ENCODE measurements at places on chromosomes 6 and 20.
A peak's percentile ranks its signal among the peaks of the same experiment; 100 is the strongest.

DNA sequence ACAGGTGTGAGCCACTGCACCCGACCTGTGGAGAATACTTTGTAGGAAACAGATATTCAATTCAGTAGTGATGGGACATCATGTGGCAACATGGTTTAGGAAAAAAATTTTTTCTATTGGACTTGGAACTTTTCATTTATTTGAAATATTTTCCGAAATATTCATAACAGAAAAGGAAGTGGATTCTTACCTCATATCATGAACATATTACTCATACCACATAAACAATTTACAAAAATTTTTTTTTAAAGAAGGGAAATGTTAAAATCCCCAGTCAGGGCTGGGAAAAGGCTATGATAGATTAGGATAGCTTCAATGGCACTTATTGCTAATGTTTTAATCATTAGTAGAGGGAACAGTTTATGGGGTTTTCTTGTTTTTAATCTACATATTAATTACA is 6.8 kb upstream of the ALDH8A1 start:
- no peak for DNase-seq

- peak; percentile 43 for DNase-seq
Measured at GRCh38 chr6:106117579-106117978, 31.4 kb downstream of the PRDM1 start.

DNA sequence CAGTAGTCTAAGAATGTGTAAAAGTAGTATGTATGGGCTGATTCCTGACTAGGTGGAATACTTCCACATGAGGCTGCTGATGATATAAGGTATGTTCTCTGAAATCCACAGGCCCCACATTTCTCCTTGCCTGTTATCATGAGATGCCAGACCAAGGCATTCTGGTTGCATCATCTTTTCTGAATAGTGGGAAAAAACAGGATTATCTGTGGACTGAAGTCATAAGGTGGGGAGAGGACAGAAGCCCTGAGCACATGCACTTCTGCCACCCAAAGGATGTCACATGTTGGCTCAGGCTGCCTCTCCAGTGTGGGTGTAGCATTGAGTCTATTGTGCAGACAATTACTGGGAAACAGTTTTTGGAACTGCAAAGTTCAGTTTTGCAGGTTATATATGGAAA is 184.5 kb upstream of the RAB32 start:
- no peak for DNase-seq

GRCh38 chr6:16331384-16332174 is 93.2 kb downstream of the GMPR start:
- DNase-seq = peak; percentile 16

- DNase-seq = no peak
Measured at GRCh38 chr20:6632187-6632586, 135.3 kb upstream of the BMP2 start.

- DNase-seq = no peak
Measured at GRCh38 chr6:52890018-52890417, 19.5 kb downstream of the GSTA3 start.

- no peak for DNase-seq
Measured at GRCh38 chr20:63745961-63746731, 6.6 kb downstream of the SLC2A4RG start.

- no peak for DNase-seq
Measured at GRCh38 chr20:9789131-9789530, 49.7 kb downstream of the PAK5 start.

GRCh38 chr20:59177266-59178250 is 13.9 kb downstream of the ZNF831 start:
- no peak for DNase-seq

DNA sequence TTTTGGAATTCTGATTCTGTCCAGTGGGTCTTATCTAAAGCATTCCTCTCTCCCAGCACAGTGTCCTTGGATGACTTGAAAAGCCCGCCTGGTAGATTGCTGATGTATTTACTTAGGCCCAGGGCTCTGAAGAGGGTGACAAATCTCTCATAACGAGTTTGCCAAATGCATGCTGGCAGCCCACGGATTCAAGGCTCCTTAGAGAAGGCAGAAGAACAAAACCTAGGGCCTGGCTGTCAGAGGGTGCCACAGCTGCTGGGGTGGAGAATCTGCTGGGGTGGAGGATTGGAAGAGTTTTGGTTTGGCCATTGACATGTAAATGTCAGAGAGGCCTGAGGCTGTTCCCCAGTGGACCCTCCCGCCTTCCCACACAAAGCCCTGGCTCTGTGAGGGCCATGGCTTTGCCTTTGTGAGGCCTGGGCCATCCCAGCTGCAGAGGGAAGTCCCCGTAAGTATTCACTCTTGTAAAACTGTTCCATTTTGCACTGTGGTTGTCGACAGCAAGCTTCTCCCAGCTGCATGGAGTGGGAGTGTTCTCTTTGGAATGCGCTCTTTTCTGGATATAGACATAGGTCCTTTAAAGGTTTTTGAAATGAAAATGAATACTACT is 50.3 kb downstream of the ANKRD6 start:
- no peak for DNase-seq

DNA sequence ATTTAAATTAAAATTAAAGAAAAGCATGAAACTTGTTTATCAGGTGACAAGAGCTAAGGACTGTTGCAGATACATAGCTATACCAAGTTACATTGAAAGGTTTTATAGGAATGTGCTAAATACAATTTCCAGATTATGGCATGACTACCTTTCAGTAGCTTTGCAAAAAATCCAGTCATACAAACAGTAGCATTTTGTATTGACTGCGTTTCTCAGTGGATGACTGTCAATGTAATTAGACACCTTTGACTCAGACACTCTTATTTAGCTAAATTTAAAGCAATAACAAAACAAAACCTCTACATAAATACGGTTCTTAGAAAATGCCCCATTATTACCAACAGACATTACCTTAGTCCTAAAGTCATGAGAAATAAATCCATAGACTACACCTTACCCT is 275.8 kb upstream of the RUNX2 start:
- DNase-seq = no peak

- DNase-seq = no peak
Measured at GRCh38 chr6:161437851-161438250, 164.0 kb upstream of the AGPAT4 start.

GRCh38 chr6:138422861-138423260 is 18.8 kb downstream of the HEBP2 start:
- DNase-seq = no peak

GRCh38 chr6:71254323-71254722 is 34.3 kb upstream of the OGFRL1 start:
- DNase-seq = no peak

- DNase-seq = no peak
Measured at GRCh38 chr6:118325220-118325860, 222.8 kb upstream of the PLN start.

DNA sequence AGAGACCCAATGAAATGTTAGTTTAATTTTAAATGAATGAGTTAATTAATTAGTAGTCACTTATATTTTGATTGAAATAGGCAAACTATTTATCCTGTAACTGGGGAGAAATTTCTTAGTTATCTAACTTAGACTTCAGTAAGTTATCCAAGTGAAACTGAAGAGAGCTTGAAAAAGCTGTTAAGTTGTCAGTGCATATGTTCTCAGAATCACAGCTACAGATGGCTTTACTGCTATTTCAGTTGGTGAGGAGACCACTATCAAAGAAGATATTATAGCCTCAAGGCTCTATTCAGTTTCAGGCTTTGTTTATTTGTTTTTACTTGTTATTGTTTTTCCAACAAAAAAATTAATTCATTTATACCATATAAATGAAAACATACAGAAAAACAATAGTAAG is 404.1 kb downstream of the C6orf118 start:
- DNase-seq = no peak

- DNase-seq = no peak
Measured at GRCh38 chr20:32638848-32639247, 34.9 kb downstream of the C20orf203 start.

DNA sequence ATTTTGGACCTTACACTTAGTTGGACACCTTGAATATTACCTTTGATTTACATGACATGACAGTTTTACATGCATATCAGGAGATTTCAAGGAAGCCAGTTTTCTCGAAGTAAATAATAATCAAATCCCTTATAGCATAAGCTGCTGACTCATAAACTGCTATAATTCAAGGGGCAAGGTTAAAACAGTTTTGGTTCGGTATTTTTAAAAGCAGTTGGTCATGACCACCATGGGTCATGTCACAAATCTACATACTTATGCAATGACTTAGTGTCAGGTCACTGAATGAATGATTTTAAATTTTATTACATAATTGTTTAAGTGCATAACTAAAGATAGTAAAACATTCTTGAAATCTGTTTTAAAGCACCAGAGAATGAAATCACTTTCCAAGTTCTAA is 158.0 kb downstream of the DST start:
- no peak for DNase-seq

GRCh38 chr6:53154794-53155193 is 6.2 kb upstream of the GCM1 start:
- DNase-seq = no peak

GRCh38 chr6:168121303-168121665 is 42.3 kb upstream of the FRMD1 start:
- no peak for DNase-seq

DNA sequence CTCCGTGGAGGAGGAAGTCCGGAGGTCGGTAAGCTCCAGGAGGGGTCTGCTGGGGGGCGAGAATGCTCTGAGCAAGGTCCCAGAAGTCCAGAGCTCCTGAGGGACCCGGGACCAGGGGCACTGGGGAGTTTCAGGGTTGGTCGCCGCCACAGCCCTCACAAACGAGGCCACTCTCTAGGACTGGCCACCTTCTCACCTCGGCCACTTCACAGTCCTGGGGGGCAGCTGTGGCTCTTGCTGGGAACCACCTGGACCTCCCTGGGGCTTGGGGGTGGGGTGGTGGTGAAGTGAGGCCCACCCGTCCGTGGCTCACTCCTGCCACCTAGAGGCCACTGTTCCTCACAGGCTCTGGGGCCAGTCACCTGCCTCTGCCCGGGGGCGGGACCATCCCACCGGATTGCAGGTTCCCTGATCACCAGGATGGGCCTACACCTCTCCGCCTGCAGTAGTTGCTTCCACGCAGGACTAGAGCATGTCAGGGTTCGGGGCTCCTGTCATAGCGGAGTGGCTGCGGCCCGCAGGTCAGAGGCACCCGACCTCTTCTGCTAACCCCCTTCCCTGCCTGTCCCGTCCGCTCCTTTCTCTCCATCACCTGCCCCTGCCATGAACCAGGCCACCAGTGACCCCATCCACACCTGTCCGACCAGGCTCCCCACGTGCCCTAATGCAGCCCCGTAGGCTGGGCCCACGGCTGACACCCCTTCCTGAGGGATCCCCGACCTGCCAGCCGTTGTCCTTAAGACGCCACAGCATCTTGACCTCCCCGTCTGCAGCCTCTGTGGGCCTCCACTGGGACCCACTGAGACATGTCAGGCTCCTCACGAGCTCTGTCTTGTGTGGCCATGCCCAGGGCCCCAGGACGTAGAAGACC is 5.1 kb upstream of the TCEA2 start:
- peak; percentile 48 for DNase-seq

GRCh38 chr6:156423075-156423474 is 354.1 kb upstream of the ARID1B start:
- DNase-seq = no peak

DNA sequence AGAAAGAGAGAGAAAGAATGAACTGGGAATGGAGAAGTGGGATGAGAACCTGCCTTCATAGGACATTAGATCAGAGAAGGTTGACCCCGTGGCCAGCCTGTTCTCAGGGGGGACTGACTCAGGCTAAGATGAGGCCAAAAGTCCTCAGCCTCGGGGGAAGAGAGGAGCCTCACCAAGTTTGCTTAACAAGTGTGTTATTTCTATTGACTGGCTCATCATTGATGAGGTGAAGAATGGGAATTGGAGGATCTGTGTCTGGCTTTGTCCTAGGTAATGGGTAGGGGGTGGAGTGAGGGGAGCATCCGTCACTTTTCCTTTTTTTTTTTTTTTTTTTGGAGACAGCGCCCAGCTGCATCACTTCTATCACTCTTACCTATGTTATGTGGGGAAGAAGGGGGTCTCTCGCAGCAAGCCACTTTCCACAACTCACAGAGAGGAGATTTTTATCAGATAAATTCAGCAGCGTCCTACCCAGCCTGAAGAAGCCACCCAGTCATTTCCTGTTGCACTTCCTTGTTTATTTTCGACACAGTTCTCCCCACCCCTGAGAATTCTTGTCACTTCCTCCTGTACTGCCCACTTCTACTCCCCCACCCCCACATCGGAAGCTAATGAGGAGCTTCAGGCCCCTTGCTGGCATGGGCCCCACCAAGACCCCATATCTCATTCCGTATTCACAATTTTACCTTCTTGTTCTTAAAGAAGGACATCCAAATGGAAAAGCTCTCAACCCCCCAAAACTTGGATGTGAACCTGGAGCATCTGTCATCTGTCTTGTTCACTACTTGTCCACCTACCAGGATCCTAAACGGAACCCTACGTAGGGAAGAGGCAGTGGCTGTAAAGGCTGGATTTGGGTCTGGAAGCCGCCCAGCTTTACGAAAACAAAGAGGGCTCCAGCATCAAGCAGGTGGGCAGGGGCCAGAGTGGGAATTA is 2.8 kb upstream of the RNASET2 start:
- DNase-seq = no peak

DNA sequence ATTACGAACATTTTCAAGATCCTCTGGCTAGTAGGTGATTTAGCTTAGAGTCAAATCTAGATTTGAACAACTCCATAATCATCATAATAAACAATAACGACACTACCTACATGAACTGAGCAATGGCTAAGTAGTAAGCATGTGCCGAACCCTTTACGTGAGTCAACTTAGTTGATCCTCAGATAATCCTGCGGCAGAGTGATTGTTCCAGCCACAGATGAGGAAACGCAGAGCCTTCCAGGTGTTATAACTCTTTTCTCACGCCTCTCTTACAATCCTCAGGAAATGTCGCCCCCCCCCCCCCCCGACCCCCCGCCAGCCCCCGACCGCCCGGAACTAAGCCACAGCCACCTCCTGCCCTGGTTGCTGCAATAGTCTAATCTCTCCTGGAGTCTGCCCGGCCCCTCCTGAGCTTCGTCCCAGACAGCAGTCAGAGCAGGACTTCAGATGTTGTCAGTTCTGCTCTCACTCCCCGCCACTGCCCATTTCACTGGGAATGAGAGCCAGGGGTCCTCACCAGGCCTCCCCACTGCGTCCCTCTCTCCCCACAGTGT is 141.5 kb upstream of the AGPAT4 start:
- DNase-seq = no peak

- no peak for DNase-seq
Measured at GRCh38 chr6:94570581-94570980, 1006.8 kb upstream of the MANEA start.

DNA sequence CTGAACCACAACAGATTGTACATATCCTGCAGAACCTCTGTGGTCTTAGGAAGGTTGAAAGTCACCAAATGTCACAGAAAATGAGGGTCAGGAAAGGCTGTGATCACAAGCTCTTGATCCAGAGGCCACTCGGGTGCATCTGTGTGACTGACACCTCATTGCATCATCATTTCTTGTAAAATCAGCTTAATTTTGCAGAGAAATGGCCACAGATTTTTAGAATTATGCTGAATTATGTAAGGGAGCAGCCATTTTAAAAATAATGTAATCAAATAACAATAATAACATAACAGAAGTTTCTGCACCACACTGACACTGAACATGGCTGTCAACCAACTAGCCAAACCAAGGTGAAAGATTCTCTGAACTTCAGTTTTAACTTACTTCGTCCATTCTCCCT is 32.5 kb upstream of the PRND start:
- no peak for DNase-seq

- no peak for DNase-seq
Measured at GRCh38 chr6:87291883-87292282, 30.5 kb upstream of the SMIM8 start.

- DNase-seq = no peak
Measured at GRCh38 chr6:168590406-168590805, 149.4 kb downstream of the SMOC2 start.

GRCh38 chr6:22466665-22467245 is 102.6 kb upstream of the HDGFL1 start:
- no peak for DNase-seq

- DNase-seq = no peak
Measured at GRCh38 chr6:9136141-9136822, 700.9 kb upstream of the SLC35B3 start.

All from activated naive CD4-positive, alpha-beta T cell (primary cell).